Mammary epithelial cell (primary cell): ENCODE measurements at places on chromosomes 4 and X. TPM values are rescaled to one million over a fixed set of nuclear protein-coding genes. Genes with fewer than 3 reads are reported as not detected.

GRCh38 chr4:148454835-148455234 lies 12.6 kb upstream of the NR3C2 start:
- DNase-seq: peak; percentile 10

GRCh38 chr4:57119054-57119651 lies 9.0 kb upstream of the IGFBP7 start:
- DNase-seq: peak; percentile 83

DNA sequence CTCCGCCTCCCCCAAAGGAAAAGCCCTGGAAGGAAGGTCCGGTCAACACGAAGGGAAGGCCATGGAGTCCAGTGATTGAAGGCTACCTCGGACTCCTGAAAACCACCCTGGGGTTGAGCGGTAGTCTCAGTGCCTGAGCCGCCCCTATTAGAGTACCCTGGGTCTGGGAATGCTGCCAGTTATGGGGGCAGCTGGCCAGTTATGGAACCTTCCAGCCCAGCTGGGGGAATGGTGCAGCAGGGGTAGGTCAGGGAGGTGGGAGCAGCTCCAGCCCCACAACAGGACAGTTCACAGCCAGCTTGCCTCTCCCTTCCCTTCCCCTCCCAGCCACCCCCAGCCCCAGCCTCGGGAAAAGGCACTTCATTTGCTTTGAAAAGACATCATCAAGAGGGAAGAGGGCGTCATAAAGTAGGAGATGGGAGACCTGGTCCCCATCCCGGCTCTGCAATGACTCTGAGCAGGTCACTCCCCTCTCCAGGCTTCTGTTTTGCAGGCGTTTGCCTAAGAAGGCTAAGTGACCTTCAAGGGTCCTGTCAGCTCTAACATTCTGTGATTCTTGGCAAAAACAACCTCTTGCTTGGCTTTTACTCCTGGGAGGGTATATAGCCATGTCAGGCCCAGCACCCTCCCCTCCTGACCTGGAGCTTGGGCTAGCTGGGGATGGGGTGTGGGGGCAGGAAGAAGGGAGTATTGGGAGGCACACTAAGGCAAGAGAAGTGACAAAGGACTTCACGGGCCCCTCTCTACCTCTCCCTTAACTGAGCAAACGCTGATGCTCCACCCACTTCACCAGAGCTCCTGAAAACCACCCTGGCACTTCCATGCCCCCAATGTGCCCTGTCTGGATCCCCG lies 8.0 kb downstream of the APLN start:
- DNase-seq: no peak

DNA sequence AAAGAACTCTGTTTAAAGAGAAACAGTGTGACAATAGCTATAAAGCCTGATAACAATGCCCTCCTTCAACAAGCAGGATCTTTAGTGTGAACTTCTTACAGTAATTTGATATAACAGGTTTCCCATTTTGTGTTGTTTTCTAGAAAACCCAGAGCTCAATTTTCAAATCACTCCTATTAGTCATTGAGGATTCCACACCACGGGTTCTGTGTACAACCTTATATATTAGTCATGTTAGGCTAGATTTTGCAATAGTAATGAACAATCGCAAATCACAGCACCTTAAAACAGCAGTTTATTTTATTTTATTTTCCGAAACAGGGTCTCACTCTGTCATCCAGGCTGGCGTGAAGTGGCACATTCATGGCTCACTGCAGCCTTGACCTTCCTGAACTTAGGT lies 1020.9 kb upstream of the INTU start:
- peak; percentile 43 for DNase-seq

DNA sequence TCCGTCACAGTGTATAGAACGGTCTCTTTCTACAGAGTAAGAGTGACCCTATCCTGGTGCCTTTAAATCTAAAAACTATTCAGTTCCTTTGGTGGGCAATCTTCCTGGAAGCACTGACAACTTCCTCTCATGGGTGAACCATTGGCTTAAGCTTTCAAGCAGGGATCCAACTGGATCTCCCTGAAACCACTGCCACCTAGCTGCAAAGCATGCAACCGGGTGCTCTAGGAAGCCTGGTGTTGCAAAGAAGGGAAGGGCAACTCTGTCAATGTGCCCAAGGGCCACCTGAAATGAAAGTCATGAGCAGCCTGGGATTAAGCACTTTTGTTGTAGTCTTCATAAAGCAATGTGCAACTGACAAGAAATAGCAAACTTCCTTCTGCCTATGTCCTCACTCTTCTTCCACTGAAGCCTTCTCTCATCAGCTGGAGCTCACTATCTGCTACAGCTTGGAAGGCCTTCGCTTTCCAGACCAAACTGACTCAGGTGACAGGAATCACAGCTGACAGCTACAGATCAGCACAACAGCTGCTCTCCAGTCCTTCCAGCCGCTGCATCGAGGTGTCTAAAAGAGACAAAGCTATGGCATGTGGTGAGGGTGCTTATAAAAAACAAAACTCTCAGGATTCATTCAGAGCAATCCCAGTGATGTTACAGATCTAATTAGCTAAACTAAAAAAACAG lies 46.1 kb downstream of the SETD7 start:
- DNase-seq: no peak

- DNase-seq: peak; percentile 27
These were observed 7.6 kb downstream of the CITED1 start for GRCh38 chrX:72297953-72298730.

DNA sequence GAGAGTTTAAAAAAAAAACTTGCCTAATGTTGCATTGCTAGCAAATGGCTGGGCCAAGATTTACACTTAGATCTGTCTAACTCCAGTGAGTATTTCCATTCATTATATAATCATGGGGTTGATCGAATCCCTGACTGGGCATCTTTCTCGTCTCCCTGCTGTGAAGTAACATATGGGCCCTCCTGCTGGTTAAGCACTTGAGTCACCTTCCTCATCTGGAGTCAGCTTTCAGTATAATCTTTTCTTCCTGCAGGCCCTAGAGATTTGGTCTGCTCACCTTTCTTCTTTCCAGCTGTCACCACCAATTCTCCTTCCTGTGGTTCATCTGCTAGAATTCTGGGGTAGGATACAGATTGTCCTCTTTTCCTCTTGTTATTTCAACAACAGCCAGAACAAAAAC lies 41.6 kb downstream of the TIGD2 start:
- no peak for DNase-seq

- DNase-seq: no peak
These were observed 3.7 kb upstream of the RHOH start for GRCh38 chr4:40193016-40193571.

DNA sequence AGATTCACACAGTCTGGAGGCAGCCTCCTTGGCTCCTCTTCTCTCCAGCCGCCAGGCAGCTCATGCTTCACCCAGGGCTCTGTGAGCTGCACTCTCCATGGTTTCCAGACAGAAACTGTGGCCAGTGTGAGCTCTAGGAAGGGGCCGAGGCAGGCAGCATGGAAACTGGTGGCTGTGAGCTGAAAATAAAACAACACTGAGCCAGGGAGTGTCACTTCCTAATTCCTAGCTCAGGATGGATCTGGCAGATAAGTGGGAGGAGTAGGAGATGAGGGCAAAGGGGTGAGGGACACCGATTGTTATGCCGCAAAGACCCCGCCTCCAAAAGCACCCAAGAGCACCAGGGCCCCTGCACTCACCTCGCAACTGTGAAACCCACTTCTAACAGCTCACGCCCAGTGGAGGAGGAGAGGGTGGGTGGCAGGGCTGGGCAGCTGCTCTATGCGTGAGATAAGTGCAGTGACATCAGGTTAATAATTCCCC lies 69.8 kb downstream of the FHDC1 start:
- DNase-seq: no peak

DNA sequence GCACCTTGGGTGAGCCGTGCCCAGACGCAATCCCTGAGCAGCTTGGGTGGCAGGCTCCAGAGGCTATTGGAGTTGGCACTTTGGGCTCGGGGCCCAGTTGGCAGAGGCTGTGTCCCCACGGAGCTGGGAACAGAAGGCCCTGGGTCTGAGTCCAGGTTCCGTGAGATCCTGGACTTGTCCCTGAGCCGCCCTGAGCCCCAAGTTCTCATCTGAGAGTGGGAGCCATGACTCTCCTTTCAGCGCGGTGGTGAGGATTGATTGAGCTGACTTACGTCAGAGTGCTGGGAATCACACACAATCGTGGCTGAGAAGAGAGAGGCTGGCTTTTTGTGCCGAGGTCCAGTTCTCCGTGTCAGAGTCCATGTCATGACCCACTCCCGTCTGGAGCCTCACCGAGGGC lies 98.0 kb downstream of the PSAPL1 start:
- DNase-seq: no peak

GRCh38 chr4:42235304-42236021 lies 83.0 kb upstream of the BEND4 start:
- DNase-seq: no peak

FAM47E gene
- total RNA-seq: 0.80 and 0.99 TPM in 2 replicates

WDR17 gene
- total RNA-seq: 0.33 TPM

BEND2 gene
- not detected in 2 replicates for total RNA-seq

ASB11 gene
- total RNA-seq: not detected

ARSD gene
- 16.6 and 17.7 TPM in 2 replicates for total RNA-seq
